HEK293T (cell line): ENCODE measurements at places on chromosomes 2 and 18.
A peak's percentile ranks its signal among the peaks of the same experiment; 100 is the strongest.

DNA sequence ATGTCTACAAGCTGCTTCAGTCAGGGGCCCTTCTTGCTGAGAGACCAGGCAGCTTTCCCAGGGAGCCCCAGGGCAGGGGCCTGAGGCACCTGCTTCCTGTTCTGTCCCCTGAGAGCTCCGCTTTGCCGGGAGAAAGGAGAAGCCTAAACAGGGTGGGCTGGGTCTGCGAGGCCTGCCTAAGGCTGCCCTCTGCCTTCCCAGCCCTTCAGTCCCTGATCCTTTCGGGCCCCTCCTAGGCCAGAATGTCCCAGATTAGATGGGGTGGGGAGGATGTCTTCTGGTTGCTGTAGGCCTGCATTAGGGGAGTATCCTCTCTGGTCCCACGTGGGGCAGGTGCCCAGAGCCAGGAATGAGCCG, 72.4 kb downstream of the TGOLN2 start:
- DNase-seq = no peak

DNA sequence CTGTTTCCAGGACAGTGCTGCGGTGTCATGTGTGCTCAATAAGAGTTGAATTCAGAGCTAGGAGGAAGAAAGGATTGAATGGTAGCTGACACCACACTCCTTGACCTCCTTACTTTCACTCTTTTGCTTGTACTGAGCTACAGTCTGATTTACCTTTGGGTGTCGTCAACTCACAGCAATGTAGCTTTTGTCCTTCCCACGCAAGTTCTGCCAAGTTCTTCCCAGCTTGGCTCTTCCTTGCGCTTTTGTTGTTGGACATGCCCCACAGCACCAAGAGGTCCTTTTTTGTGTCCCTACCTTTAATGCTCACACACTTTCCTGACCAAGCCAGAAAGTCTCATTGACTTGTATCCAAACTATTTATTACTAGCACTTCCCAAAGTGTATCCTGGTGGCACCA, 38.3 kb upstream of the ITGB6 start:
- DNase-seq = no peak

DNA sequence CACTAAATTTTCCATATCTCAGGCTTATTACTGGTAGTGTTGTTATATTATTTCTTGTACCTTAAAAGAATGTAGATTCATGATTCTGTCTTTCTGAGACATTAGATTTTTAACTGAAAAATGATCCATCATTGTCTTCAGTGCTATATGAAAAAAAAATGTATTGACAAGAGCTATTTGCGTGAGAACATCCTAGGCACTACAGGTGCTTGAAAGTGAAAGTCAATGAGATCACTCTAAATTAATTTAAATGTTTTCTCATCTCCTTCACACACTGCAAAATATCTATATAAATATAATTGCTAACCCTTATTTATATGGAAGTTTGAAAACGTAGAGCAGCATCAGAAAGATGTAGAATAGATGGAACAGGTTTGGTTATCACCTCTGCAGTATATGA, 684.6 kb downstream of the TRIB2 start:
- no peak for DNase-seq

- no peak for DNase-seq
These were observed 17.7 kb upstream of the ATP6V1B1 start for GRCh38 chr2:70918016-70918415.

DNA sequence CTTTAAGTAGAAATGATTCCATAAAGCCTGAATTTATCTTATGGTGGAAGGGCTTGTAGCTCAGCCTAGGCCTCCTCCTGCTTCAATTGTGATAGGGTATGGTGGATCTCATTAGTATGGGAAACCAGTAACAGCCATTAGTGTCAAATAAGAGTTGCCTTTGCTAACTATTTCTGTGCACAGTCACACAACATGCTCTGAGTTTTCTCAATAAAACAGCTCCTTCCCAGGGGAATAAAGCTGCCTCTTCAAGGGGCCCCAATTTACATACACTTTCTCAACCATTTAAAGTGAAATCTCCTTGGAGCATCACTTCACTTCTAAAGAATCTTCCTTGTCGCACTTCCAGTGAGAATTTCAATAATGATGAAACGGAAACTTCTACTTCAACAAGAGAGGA, 53.4 kb downstream of the KLF7 start:
- DNase-seq = no peak

- DNase-seq = no peak
These were observed 78.0 kb upstream of the PNPT1 start for GRCh38 chr2:55771612-55772011.

DNA sequence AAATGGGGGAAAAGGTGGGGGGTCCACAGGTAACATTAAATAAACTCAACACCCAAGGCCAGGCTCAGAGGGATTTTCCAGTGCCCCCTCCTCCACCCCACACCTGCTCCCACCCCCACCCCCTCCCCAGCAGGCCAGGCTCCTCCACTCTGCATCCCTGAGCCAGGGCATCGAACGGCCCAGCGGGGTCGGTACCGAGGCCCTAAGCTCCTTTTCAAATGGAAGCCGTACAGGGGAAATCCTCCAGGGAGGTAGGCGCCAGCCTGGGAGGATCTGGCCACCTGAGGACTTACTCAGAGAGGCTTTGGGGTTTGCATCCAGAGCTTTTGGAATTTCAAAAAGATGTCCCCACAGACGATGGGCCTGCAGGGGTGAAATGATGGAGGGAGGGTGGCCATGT, 46.5 kb downstream of the ZFP36L2 start:
- DNase-seq = no peak

- peak; percentile 48 for DNase-seq
These were observed 2.0 kb downstream of the NAGK start for GRCh38 chr2:71070294-71071093.

DNA sequence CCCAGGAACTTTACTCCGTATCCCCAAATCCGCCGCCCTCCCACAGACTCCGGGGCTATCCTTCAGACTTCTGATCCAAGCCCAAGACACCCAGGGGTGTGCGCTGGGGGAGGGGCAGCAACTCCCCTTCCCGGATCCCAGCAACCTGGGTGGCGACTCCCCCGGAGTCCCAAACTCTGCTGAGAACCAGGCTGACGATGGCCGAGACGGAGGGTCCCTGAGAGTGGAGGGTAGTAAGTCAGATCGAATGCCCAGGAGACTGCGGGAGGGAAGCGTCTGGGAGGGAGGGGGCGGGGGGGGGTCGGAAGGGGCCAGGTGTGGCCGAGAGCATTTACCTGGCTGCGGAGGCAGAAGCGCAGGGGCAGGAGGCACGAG, 7.0 kb upstream of the TNS1 start:
- DNase-seq = peak; percentile 25

DNA sequence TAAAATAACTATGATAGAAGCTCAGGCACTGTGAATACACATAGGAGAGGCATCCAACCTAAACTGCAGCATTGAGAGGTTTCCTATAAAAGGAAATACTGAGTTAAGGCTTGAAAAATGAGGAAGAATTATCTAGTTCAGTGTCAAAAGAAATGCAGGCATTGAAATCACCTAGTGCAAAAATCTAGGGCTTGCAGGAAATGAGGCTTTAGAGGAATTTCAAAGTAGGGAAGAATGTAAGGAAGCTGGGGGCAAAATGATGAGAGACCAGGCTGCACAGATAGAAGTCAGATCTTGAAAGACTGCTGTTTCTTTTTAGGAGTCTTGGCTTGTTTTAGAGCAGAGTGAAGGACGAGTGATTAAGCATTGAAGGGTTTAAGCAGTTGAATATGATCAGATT, 28.1 kb upstream of the SCYGR2 start:
- DNase-seq = no peak

DNA sequence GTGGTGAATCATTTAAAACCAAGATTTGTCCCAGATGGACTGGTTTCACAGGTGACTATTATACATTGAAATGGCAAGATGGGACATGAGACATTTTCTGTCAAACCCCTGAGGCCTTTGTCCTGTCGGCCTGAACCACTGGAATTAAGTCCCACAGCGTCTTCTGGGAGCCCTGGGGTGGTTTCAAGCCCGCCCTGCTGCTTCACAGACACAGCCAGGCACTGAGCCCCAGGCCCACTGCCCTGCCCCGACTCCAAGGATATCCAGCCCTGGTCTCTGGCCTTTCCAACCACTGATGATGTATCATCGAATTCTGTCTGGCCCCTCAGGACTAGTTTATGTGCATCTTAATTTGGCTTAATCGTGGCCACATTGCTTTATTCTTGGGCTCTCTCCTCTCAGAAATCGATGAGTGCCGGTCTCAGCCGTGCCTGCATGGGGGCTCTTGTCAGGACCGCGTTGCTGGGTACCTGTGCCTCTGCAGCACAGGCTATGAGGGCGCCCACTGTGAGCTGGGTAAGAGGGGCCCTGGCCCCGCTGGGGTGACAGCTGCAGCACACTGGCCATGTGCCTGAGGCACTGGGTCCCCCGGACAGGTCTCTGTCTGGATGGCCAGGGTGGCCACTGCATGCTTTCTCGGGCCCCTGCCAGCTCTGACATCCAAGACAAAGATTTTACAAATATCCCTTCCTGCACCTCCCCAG, 39.5 kb downstream of the MTERF4 start:
- no peak for DNase-seq

DNA sequence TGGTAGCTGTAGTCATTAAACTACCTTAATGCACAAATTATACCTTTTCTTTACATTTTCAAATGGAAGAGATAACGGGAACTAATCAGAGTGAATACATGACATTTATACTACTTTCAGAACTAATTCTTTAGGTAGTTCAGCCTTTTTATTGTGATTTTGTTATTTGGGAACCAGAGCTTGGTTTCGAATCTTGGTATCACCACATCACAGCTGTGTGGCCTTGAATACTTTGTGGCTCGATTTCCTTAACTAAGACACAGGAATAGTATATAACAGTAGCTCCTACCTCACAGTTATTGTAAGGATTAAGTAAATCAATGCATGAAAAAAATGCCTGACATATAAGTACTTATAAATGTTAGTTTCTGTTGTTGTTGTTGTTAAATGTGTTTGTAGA, 240.0 kb downstream of the WDR7 start:
- no peak for DNase-seq

DNA sequence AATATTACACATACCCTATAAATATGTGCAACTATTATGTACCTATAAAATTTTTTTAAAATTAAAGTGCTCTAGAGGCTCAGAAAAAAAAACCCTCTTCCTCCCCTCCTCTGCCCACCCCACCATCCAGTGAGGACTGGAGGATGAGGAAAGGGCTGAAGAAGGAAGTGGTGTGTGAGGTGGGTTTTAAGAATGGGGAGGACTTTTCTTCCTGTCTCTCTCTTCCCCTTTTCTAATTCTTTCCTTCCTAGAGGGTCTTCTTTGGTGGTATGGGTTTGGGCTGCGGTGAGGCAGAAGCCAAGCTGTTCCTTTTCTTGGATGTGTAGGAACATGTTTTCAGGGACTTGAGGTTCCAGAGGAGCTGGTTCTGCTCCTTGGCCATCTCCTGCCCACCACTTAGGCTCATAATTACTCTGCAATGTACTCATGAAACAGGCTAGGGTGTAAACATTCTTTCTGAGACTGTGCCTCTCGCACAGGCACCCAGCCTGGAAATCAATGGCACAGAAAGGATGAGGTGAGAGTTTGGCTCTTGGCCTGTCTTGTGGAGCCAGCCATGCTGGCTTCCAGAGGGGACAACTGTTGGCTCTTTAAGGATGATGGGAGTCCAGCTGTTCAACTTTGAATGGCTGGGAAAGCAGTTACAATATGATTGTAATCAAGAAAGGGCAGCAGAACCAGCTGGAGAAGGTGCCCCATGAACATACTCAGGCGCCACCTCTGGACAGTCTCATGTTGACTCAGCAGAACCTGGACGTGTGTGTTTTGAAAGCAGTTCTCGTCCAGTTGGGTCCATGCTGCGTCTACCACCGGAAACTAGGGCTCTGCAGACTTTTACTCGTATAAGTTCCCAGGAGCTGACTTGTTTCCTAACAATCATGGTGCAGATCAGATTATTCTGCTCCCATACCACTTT, 38.3 kb downstream of the IL1RL2 start:
- DNase-seq = no peak

GRCh38 chr2:186927867-186928191, 78.9 kb upstream of the ZSWIM2 start:
- no peak for DNase-seq

DNA sequence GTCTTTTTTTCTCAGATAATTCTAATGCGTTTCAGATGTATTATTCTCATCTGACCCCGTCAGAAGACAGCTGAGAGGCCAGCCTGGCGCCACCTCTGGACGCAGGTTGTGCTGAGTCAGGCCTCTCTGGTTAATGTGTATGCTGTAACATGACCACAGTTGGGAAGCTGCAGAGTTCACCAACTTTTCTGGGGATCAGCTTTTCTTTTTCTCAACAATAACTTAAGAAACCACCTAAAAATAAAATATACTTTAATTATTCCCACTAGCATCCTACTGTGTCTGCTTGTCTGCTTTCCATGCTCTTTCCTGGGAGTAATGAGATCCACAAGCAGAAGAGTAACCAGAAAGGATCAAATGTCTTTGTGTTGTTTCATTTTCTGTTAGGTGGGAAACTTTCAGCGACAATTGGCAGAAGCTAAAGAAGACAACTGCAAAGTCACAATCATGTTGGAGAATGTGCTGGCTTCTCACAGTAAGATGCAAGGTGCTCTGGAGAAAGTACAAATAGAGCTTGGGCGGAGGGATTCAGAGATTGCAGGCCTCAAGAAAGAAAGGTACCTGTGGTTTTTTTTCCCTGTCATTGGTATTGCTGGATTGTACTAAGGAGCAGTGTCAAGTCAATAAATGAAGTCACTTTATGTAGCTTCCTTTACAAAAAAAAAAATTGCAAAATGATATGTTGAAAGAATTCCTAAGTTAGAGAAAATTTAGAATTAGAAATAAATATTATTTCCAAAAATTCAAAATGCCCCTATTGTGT, 79.8 kb downstream of the CCDC150 start:
- DNase-seq = peak; percentile 58

DNA sequence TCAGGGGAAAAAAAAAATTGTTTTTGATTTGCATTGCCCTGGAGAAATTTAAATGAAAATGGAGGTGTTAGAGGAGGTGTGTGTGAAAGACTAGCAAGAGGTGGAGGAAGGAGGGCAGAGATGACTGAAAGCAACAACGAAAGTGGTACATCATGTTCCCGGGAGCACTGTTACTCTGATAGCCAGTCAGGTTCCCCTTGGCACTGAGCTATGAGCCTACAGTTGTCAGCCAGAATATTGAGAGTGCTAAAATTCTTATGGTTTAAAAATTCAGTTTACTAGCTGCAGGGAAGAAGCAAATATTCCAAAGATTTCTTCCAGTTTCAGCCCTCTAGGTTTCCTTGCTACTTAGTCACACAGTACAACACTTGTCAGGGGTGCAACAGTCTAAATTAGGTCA, 366.7 kb upstream of the DLGAP1 start:
- DNase-seq = no peak

- no peak for DNase-seq
These were observed 17.1 kb downstream of the CREB1 start for GRCh38 chr2:207546822-207547221.

DNA sequence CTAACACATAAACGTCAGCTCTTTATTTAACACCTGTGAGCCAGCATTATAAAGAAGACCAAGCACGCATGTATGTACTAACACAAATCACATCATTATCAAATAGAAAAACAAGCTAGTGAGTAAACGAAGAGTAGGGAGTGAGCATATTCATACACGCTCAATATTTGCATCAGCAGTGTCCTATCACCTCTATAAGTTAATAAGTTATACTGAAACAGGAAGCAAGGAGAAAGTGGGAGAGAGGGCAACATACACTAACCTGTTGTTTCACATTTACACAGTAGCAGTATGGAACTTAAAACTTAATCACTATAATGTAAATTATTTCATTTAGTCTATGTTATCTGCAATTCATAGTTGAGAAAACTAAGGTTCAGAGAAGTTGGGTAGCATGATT, 321.5 kb upstream of the TANK start:
- no peak for DNase-seq
